ENCODE measurements at places on chromosomes 7 and 10.

DNA sequence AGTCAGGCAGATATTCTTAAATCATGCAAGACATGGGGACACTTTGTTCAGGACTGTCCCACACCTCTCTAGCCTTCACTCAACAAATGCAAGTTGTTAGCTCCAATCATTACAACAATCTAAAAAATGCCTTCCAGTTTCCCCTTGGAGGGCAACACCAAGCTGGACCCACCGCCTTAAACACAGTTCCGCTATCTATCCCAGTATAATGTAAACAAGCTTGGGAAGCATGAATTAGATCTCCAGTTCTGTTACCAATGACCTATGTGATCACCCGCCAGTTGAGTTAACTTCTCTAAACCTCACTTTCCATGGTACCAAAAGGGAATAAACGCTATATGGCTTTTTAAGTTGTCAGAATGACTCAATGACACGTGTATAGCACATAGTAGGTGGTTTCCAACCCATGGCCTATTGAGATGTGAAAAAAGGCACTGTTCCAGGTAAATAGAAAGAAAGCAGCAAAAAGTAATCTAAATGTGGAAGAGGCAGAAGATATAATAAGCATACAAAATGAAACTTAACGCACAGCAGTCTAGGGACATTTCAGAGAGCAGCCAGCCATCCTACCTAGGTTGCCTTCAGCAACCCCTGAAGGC is 2.4 kb upstream of the REEP3 start:
- no peak for DNase-seq

GRCh38 chr7:137313201-137313600 is 30.3 kb downstream of the PTN start:
- DNase-seq: no peak

GRCh38 chr10:93445097-93445960 is 36.8 kb downstream of the MYOF start:
- peak; percentile 97 for DNase-seq

DNA sequence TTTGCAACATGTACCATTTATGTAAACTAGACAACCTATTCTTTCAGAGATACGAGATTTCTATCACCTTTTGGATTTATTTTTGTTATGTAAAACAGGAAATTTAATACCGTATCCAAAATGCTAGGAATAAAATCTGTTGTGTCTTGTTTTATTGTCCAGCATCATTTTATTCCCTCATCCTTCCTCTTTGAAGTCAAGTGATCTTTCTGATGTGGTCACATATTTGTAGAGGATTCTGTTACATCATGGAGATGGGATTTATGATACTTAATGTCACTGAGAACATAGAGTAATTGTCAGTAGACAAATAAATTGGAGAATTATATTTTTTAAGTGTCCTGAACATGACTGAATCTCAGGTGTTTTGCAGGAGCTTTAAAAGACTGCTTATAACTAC is 64.7 kb downstream of the ZNF277 start:
- no peak for DNase-seq

- peak; percentile 2 for DNase-seq
Observed at GRCh38 chr10:56823849-56824248, 462.8 kb upstream of the ZWINT start.

All from RWPE1 (cell line).